ENCODE measurements at places on chromosomes 5 and 9.

DNA sequence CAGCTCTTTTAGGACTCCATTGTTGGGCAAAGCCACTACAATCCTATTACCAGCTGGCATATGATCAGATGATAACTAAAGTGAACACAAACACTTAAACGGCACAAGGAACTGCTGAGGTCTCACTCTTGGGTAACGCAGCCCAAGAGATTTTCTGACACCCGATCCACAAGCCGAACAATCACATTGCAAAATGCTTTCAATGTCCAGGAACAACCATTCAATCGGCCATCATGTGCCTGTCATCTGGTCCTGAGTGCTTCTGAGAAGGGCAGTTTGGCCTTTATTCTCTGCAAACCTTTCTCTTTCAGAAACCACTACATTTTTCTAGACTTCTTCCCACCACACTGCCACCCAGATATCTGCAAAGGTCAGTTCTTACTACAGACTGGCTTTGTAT, 283.1 kb downstream of the GLIS3 start:
- DNase-seq, result no peak

DNA sequence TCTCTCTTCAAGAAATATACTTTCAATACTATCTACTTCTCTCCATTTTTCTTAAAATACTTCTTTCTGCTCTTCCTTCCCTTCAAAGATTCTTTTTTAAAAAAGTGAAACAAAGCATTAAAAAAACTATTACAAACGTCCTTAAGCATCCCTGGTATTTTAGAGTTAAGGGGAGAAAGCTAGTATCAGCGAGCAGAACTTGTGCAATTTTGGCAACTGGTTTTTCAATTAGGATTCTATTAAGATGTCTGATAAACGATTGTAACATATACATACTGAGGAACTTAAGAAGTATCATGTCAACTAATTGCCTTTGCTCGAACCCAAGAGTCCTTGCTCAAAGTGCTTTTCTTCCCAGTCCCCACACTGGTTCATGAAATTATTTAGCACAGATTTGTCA, 459.2 kb downstream of the BNC2 start:
- no peak for DNase-seq

GRCh38 chr5:123455640-123456039, 32.4 kb upstream of the CEP120 start:
- DNase-seq, result no peak

DNA sequence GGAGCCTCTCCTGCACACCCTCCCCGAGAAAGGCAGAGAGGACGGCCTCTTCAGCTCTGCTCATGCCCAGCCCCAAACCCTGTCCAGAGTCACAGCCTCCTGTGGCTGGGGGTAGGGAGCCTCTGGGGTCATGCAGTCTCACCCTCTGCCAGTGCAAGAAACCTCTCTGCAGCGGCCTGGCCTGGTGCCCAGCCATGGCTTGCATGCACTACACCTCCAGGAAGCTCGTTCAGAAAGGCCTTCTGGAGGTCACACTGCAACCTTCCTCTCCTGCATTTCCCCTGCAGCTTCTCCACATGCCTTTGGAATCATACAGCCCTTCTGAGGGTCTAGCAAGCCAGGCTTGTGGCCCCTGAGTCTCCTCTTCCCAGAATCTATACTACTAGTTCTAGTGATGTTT, 17.9 kb downstream of the CSF1R start:
- no peak for DNase-seq

DNA sequence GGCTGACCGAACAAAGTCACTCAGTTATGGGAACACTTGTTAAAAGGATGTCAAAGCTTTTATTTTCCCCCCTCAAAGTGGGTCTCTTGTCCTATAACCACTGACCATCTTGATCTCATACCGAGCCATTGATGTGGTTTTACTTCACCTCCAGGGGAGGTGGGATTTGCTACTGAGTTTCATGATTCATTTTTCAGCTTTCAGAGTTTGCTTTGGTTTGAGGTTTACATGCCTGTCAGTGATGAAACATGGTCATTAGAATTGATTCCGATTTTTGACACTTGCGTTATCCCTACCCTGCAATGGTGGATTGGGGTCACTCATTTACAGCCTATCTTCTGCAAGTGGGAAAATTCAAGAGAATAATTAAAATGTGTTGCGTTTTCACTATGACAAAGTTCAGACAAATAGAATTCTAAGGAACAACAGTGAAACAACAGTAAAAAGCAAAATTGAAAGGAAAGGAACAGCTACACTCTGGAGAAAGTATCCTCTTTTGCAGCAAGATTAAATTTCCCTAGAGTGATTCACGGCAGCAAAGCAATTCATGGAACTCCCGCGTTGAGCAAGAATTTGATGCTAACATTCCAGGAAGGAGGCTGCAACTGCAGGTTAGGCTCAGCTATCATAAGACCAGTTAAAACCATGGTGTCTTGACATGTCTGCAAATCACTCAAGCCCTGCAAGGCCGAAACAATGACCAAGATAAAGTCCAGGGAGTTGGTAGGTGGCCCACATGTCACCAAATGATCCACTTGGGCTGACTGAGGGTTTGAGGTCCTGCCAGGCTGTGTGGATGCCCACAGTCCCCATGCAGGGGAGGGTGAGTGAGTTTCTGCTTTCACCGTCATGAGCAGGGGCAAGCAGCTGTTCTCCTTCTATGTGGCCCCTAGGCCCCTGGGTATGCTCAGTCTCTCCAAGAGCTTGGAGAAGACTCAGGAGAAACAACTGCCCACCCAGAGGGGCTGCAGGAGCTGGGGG, 9.4 kb downstream of the GADD45G start:
- no peak for DNase-seq

DNA sequence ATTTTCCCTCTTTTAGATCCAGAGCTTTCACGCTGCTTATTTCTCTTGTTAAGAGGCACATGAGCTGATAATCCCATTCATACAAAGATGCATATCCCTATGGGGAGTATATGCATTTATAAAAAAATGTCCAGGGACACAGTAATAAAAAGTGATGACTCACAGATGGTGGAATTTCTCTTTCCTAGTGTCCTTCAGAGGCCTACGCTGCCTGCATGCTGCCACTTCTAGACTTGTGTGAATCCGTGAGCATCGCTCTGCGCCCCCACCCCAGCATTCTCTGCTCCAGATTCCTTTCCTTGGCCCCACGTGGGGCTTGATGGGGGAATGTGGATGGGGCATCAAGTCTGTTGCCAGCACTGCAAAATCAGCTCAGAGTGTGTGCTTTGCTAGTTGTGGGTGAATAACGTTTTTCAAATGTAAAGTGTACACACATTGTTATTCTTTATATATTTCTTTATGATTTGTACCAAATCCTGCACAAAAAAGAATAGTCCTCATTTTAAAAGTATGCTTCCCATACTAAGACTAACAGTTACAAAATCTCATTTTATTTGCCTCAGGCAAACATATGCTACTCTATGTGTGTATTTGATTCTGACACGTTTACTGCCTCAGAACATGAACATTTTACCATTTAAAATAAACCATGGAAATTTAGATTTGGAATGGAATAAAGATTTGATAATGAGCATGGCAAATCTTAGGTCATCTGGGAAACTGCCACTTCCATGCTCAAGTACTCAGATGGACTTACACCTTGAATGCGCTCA, 22.4 kb upstream of the RASGRF2 start:
- no peak for DNase-seq

DNA sequence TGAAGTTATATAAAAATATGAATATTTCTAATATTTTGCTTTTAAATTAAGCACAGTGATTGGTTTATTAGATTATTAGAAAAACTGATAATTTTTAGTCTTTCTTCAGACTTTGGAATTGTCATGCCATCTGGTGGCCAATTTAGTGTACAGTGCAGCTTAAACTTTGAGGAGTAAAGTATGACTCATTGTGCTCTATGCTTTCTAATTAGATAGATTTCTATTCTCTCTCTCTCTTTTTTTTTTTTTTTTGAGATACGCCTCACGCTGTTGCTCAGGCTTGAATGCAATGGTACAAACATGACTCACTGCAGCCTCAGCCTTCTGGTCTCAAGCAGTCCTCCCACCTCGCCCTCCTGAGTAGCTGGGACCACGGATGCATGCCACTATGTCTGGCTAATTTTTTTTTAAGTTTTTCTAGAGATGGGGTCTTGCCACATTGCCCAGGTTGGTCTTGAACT, 42.1 kb upstream of the GPR21 start:
- DNase-seq, result peak; percentile 19

DNA sequence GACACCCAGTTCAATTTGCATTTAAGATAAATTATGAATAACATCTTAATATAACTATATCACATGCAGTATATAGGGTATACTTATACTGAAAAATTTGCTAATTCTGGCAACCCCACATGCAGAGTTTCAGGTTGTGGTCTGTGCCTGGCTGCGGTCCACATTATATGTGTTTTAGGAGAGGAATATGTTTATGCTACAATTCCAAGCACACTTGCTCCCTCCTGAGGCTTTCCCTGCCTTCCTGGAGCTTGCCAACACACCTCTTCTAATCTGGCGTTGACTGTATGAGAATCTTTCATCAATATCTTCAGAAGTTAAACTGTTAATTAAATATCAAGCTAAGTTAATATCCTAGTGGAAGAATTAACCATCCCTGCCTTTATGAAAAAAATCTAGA, 45.2 kb downstream of the SEMA5A start:
- no peak for DNase-seq

- DNase-seq, result no peak
Measured at GRCh38 chr5:177612215-177612673, 12.3 kb downstream of the B4GALT7 start.

GRCh38 chr9:9612270-9612669, 1000.5 kb downstream of the PTPRD start:
- no peak for DNase-seq

GRCh38 chr9:70873506-70873905, 247.9 kb downstream of the TRPM3 start:
- no peak for DNase-seq

DNA sequence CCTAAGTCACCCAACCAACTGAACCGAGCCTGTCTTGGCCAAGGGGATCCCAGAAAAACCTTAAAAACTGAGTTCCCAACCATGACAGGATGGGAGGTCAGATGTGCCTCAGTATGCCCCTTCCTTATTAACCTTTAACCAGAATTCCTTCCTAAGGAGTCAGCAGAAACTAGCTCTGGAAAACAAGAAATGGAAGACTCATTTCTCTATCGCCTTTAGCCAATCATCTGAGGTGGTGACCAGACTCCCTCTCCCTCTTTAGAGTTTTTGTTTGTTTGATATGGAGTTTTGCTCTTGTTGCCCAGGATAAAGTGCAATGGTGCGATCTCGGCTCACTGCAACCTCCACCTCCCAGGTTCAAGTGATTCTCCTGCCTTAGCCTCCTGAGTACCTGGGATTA, 37.5 kb downstream of the SLC28A3 start:
- no peak for DNase-seq

GRCh38 chr9:124618476-124618875, 111.3 kb upstream of the NR5A1 start:
- DNase-seq, result no peak

GRCh38 chr9:106526716-106527204, 336.2 kb upstream of the ZNF462 start:
- DNase-seq, result no peak

GRCh38 chr9:69198521-69199220, 24.6 kb downstream of the TJP2 start:
- DNase-seq, result no peak

GRCh38 chr9:125125523-125125922, 17.8 kb downstream of the SCAI start:
- no peak for DNase-seq

- DNase-seq, result no peak
Measured at GRCh38 chr5:93674138-93674537, 67.3 kb downstream of the POU5F2 start.

Measured in stimulated activated CD4-positive, alpha-beta T cell treated with anti-CD3 and anti-CD28 coated beads, Interleukin-4, amount 100 ng/mL, for 4 hours (primary cell).